ENCODE measurements at places on chromosomes 7 and 10.

DNA sequence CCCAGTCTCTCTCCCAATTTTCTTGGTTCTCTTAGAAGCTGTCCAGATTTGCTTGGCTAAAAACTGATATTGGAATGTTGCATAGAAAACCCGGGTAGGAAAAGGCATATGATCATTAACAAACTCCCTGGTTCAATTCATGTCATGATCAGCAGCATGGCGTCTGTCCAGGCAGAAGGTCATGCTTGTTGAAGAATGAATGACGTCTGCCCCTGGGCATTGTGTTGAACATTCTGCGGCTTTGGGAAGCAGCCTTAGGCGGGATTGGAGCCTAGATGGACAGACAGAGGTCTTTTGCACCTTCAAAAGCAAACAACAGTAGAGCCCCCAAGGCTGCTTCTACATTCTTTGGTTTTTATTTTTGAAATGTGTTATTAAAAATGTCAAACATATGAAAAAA, 7.7 kb upstream of the MINDY3 start:
- no peak for DNase-seq

DNA sequence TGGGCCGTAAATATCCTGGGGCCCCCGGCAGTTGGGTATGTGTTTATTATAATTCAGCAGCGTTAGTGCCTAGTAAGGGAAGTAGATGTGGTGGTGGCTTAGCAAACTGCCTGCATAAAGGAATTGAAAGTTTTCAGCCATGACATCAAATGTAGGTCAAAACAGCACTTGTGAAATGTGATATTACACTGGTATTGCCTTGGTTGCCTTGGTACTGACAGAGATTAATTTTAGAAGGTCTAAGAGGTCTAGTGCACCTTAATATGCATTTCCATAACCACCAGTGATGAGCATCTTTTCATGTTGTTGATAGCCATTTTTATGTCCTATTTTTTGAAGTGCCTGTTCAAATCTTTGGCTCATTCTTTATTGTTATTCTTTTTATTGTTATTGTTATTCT, 50.1 kb downstream of the VWC2 start:
- DNase-seq: no peak

- DNase-seq: no peak
Observed at GRCh38 chr7:45626441-45627430, 52.6 kb downstream of the ADCY1 start.

DNA sequence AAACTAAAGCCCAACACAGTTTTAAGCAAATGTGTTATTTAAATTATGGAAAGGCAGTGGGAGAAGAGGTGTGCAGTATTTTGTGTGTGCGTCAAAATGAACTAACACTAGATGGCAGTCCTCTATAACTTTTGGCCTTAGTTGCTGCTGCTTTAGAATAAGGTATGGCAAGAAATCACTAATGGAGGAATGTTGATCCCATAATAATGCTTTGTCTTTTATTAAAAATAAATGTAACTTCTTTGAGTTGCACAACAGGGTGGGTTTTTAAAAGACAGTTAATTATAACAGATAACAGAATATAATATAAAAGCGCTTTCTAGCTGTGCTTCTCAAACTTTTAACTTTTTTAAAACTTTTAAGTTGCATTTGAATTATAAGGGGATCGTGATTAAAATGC, 56.4 kb downstream of the BBS9 start:
- DNase-seq: no peak

- DNase-seq: no peak
Observed at GRCh38 chr7:22612776-22613175, 112.8 kb upstream of the STEAP1B start.

Data from activated T-cell treated with anti-CD3 and anti-CD28 coated beads, Interleukin-2, amount 50 U/mL, for 1 hour (primary cell).